T-helper 2 cell treated with Interferon-gamma antibody and Interleukin-4, amounts not matched to agents 5 μg/mL and 100 μg/mL, for 36 hours (primary cell): ENCODE measurements at places on chromosomes 1 and 21.

DNA sequence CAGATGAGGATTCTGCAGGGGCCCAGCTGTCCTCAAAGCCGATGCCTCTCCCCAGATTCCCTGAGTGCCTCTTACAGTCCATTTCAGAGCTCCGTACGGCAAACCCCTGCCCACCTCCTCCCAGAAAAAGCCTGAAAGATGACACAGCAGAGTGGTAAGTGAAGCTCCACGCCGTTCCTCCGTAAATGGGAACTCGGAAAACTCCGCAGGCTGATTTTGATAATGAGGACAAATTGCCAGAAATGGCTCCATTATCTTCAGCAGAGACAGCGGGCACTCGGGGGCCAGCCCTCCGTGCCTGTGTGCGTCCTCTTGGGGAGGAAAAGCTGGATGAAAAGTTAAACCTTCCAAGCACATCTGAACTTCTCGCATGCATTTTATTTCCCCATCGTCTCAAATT, 81.1 kb downstream of the NPHP4 start:
- DNase-seq = no peak

DNA sequence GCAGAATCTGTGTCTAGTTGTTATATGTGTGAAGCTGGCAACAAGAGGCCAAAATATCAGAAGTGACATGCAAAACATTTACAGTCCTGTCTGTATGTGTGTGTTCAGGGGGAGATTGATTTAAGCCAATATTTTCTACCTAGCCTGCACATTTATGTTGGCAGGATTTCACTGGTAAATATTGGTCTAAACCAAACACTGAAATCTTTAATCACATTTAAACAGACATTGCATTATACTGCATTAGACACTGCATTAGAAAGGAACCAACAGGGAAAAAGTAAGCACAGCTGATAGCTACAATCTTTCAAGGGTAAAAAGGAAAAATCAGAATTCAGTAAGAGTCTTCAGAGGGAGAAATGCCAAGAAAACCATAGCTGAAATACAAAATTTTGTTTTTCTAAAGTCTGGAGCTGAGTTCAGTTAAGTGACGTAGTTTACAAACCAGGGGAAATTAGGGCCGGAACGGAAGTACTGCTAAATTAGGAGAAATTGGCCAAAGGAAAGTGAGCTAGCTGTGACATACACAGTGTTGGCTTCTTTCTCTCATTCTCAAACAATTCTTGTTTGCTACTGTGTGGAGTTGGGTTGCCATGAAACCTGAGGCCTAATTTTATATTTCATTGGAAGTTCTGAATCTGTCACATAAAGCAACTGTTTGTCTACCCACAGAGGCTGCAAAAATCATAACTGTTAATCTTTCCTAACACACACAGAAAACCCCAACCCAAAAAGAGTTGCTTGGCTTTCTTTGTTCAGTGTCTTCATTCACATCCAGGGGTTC, 217.3 kb upstream of the SGIP1 start:
- no peak for DNase-seq

DNA sequence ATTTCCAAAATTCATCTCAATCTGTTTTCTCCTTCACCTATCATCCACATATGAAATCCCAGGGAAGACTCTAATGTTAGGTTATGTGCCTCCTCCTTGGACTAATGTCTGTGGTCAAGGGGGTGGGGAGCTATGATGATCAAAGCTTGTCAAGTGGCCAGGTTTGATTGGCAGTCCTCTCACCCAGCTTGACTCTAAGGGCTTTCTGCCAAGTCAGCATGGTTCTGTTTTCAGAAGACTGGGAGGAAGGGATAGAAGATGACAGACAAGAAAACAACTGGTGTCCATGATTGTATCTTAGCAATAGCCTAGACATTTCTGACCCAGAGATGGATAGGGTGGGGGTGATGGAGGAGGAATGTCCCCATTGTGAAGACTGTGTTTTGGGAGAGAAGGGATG, 9.1 kb upstream of the THEM5 start:
- DNase-seq = no peak

- no peak for DNase-seq
Measured at GRCh38 chr1:93448983-93449804, 1.3 kb downstream of the FNBP1L start.

GRCh38 chr1:228984107-228984506, 248.8 kb downstream of the RHOU start:
- no peak for DNase-seq

GRCh38 chr1:27368869-27369582, 2.3 kb upstream of the MAP3K6 start:
- DNase-seq = no peak

- peak; percentile 19 for DNase-seq
Measured at GRCh38 chr1:41791667-41792484, 126.8 kb downstream of the HIVEP3 start.

DNA sequence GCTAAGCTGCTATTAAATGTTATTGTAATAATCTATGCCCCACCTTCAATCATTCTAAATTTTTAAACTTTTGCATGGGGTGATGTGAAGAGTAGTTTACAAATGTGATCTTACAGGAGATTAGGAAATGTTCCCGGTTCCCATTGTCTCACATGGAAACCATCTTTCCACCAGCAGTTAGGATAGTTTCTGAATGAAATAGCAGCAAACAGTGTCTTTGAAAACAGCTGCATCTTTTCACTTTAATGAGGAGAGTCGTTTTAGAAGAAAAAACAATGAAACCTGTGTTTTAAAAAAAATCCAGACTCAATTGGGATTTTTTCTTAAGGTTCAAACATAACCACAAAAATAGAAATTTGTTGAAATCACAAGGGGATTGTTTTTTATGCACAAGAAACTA, 134.2 kb downstream of the TLR5 start:
- no peak for DNase-seq

- DNase-seq = no peak
Measured at GRCh38 chr1:53088616-53089300, 26.7 kb downstream of the PODN start.

GRCh38 chr1:4597020-4597419, 57.4 kb upstream of the AJAP1 start:
- DNase-seq = no peak

DNA sequence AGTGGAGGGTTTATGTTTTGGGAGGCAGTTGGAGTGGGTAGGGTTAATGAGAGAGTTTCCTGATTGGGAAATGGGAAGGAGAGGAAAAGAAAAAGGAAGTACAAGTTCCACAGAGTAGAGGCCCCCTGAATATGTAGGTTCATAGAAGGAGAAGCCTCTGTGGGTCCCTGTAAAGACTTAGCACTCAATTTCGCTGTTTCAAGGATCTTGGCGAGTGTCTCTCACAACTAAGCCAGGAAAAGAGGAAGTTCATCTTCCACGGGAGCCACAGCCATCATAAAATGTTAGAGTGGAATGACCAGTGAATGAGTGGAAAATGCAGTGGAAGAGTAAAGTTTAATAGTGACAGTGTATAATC, 17.4 kb upstream of the DPYD start:
- DNase-seq = no peak

DNA sequence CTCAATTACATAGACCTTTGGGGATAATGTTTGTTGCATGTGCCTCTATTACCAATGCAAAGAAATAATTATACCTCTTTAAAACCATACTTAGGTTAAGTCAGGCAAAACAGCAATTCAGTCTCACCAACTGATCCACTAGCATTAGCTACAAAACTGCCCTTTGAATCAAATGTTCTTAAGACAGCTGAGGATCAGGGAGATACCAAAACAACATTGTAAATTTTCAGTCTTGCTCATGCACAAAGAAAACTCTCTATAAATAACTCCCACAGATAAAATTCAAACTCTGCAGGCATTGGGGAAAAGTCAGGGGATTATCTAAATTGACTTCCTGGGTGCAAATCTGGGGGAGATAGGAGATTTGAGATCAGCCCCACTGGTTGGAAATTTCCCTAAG, 100.9 kb upstream of the DPT start:
- no peak for DNase-seq

GRCh38 chr1:83818916-83819315, 180.0 kb downstream of the TTLL7 start:
- DNase-seq = no peak

DNA sequence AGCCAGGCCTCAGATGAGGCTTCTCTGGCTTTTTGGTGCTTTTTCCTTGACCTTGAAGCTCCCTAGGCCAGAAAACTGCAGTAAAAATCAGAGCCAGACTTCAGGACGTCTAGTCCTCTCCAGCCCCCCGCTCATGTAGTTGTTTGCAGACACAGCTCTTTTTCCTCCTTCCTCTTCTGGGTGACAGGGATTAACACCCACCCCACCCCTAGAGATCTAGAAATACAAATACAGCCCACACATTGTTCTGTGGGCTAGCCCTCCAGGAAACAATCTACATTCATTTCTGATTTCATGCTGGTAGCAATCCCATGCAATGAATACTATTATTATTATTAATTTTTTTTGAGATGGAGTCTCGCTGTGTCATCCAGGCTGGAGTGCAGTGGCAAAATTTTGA, 9.9 kb upstream of the CLSTN1 start:
- DNase-seq = no peak

- DNase-seq = no peak
Measured at GRCh38 chr1:71200503-71200902, 119.7 kb upstream of the ZRANB2 start.

- DNase-seq = no peak
Measured at GRCh38 chr1:7346600-7347570, 424.2 kb upstream of the VAMP3 start.

GRCh38 chr1:93904228-93904627, 5.0 kb downstream of the GCLM start:
- DNase-seq = no peak

GRCh38 chr1:162172311-162173102, 103.0 kb downstream of the NOS1AP start:
- no peak for DNase-seq

GRCh38 chr1:3543076-3544039, 68.0 kb downstream of the MEGF6 start:
- DNase-seq = no peak

- no peak for DNase-seq
Measured at GRCh38 chr21:42760951-42761751, 107.7 kb downstream of the PDE9A start.

DNA sequence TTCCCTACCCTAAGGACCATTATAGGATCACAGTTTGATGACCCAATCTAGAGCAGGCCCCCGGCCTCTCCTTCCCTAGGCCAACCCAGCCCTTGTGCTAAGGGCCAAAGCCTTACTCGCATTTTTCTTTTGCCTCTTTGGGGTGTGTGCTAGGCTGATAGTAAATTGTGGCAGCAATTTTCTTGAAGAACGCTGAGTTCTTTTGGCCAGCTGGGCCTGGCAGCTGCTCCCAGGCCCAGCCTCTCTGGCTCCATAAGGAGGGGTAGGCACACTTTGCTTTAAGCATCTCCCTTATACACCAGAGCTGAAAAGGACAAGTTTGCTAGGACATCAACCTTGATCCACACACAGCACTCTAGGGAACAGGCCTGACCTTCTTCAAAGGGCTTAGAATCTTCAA, 4.2 kb downstream of the OLFML2B start:
- DNase-seq = no peak

- no peak for DNase-seq
Measured at GRCh38 chr1:54869173-54869851, 17.7 kb downstream of the DHCR24 start.

DNA sequence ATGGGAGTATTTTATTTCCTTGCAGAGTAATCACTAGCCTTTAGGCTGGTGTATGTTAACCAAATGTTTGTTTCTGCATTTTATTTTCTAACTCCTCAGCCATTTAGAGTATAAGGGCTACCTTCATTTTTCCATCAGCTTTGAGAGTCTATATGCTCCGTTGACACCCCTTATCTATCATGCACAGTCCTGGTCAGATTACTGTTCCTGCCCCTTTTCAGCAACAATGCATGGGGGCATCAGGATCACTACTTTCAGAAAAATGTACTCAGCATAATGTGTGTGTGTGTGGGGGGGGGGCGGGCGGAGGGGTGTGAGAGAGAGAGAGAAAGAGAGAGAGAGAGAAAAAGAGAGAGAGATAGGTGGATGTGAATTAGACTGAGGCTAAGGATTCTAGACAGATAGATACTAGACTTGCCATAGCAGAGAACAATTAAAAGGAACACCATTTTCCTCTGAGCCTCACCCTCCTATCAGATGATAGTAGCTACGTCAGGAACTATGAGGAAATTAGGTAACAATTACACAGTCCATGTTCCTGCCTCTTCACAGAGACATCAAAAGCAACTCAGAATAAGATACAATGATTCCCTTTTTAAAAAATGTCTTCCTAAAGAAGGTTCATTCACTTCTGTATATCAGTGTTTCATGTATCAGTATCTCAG, 40.8 kb downstream of the FCER1A start:
- no peak for DNase-seq

GRCh38 chr1:209411491-209411929, 172.0 kb upstream of the CAMK1G start:
- DNase-seq = no peak

GRCh38 chr1:159170639-159171038, 776 bp upstream of the CADM3 start:
- DNase-seq = no peak

DNA sequence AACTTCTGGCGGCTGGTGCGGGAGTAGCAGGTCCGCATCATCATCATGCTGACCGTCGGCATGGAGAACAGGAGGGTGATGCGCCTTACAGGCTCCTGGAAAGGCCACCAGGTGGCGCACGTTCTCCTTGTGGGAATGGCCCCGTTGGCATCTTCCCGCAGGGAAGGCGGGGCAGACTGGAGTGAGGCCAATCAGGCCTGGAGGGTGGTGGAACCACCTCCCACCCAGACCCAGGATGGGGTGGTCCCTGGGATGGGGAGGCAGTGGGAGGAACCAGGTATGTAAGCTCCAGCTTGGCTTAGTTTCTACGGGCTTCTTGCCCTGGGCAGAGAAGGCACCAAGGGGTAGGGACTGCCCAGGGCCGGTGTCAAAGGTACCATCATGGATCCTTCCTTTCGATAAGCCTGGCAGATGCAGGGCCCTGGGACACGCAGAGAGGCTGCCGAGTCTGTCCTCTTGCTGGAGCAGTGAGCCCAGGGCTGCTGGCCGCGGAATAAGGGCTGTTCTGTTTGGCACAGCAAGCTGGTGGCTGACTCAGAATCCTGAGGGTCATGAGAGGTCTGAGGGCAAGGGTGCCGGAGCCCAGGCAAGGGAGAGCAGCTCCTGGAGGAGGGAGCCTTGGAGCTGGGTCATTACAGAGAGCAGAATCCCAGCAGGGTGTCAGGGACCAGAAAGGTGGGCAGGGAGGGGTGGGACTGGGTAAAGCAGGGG, 8.7 kb upstream of the LGR6 start:
- peak; percentile 68 for DNase-seq

DNA sequence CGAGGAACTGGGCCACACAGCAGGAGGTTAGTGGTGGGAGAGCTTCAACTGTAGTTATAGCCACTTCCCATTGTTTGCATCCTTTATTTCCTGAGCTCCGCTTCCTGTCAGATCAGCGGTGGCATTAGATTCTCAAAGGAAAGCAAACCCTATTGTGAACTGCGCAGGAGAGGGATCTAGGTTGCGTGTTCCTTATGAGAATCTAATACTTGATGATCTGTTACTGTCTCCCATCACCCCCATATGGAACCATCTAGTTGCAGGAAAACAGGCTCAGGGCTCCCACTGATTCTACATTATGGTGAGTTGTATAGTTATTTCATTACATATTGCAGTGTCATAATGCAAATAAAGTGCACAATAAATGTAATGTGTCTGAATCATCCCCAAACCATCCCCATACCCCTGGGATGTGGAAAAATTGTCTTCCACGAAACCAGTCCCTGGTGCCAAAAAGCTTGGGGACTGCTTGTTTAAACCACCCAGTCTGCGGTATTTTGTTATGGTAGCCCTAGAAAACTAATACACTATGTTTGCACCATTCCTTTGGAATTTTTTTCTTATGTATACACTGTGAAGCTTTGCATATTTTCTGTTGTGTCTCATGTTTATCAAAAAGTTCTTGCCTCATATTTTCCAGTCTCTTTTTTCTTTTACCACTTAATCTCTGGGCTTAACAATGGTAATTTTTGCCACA, 136.6 kb upstream of the IVNS1ABP start:
- no peak for DNase-seq

GRCh38 chr1:162088281-162088969, 18.9 kb downstream of the NOS1AP start:
- DNase-seq = no peak
